ENCODE measurements at places on chromosomes 1 and 21. TPM values are rescaled to one million over a fixed set of nuclear protein-coding genes. Genes with fewer than 3 reads are reported as not detected.

- no peak for DNase-seq
These were observed 19.8 kb downstream of the TNFRSF1B start for GRCh38 chr1:12186679-12186985.

- DNase-seq: no peak
These were observed 2.4 kb upstream of the TMEM125 start for GRCh38 chr1:43267291-43267805.

- no peak for DNase-seq
These were observed 23.9 kb downstream of the S1PR1 start for GRCh38 chr1:101260556-101261350.

- peak; percentile 37 for DNase-seq
These were observed 1.7 kb upstream of the ZBTB18 start for GRCh38 chr1:244049162-244050013.

- DNase-seq: no peak
These were observed 109.0 kb downstream of the ZMYM4 start for GRCh38 chr1:35377555-35377954.

SDF4 gene
- 102 TPM for polyA plus RNA-seq
